Choroid plexus epithelial cell (primary cell): ENCODE measurements at places on chromosomes 4 and X.

DNA sequence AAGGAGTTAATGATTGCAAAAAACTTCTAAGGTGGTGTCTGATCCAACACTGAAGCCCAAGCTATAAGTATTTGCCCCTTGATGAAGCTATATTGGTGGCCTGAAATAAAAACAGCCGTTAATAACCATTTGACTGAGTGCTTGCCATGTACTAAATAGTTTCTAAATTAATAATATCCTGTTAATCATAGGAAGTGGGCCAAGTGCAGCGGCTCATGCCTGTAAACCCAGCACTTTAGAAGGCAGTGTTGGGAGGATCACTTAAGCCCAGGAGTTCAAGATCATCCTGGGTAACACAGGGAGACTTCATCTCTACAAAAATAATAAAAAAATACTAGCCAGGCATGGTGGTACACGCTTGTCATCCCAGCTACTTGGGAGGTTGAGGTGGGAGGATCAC is 8.3 kb downstream of the NDP start:
- no peak for DNase-seq

DNA sequence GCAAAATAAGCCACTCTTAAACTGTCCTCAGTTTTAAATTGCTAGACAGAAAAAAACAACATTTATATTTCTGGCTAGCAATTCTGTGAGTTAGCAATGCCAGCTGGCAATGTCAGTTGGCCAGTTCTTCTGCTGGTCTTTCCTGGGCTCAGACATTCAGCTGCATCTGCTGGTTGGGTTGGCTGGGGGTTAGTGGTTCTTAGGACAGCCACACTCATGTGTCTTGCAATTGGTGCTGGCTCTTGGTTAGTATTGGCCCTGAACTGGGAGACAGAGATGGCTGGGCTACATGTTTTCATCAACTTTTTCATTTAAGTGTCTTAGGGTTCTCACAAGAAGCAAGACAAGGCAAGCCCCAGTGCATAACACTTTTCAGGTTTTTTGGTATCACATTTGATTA is 48.0 kb upstream of the PDLIM5 start:
- DNase-seq, result no peak

DNA sequence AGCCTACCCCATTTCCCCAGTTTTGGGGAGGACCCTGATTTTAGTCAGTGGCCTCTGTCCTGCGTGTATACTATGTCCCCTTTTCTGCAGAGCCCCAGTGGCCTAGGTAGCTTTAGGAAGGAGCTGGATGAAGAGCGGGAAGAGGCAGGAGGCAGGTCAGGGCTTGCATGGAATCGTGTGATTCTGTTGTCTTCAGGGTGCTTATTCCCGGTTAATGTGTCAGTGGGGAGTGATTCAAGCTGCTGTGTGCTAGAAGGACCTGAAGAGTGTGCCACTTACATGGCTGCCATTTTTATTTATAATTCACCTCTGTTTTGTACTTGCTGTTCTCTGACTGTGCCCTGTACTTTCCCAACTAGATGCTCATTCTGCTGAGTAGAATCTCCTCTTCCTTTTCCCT is 127.3 kb upstream of the AMOT start:
- no peak for DNase-seq

- DNase-seq, result peak; percentile 73
Observed at GRCh38 chr4:185212581-185212980, 3.2 kb downstream of the SNX25 start.

DNA sequence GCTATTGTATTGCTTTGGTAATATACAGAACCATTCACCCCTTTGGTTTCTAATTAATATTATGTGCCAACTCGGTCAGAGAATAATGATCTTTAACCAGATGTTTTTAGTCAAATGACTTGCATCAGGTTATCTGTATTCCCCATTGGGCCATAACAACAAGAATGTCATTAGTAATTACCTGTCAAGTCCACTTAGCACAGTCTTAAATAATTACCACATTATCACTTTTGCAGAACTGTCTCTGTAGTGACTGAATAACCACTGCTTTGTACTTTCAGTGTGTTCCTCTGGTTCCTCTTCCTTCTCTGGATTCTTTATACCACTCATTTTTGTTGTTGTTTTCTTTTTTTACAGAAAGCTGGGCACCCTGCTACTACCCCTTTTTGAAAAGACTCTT is 257.7 kb upstream of the SPOCK3 start:
- DNase-seq, result no peak

GRCh38 chrX:3763111-3763510 is 49.7 kb upstream of the PRKX start:
- DNase-seq, result no peak

- peak; percentile 92 for DNase-seq
Observed at GRCh38 chrX:11351375-11352295, 58.4 kb downstream of the AMELX start.

GRCh38 chr4:162707962-162708361 is 458.7 kb downstream of the NAF1 start:
- DNase-seq, result no peak

DNA sequence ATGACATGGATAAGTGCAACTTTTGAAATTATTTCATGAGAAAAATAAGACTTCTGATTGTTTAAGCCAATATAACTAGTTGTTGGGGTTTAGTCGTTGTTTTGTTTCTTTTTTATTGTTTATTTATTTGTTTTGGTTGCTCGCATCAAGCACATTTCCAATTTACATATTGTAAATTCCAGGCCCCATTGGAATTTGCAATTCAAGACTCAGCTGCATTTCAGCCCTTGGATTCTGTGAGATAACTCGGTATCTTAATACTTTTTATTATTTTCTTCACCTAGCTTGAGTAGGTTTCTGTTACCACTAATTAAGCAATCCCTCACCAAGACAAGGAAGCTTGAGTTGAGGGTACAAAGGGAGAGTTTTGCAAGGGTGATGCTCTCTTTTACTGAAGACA is 318.3 kb upstream of the GATB start:
- DNase-seq, result no peak

DNA sequence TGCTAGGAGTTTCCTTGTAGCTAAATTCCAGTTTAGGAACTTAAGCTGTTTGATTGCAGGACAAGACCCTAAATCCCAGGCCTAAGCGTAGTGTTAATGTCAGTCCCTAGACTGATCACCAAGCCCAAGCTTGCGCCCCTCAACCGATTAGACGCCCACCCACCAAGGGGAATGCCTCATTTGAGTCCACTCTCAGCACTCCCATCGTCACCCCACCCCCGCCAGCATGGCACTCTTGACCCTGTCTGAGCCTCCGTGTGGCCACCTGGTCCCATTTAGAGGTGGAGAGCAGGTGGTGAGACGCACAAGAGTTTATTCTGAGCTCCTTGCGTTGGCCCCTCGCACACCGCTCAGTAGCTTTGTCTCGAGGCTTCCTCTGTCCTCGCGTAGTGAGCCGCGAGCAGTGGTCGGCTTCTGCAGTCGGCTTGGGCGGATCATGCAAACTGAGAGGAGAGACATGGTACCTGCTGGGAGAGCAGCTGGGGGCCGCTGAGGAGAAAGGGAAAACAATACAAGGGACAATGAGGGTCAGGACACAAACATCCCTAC is 48.5 kb upstream of the ZNF157 start:
- DNase-seq, result no peak

DNA sequence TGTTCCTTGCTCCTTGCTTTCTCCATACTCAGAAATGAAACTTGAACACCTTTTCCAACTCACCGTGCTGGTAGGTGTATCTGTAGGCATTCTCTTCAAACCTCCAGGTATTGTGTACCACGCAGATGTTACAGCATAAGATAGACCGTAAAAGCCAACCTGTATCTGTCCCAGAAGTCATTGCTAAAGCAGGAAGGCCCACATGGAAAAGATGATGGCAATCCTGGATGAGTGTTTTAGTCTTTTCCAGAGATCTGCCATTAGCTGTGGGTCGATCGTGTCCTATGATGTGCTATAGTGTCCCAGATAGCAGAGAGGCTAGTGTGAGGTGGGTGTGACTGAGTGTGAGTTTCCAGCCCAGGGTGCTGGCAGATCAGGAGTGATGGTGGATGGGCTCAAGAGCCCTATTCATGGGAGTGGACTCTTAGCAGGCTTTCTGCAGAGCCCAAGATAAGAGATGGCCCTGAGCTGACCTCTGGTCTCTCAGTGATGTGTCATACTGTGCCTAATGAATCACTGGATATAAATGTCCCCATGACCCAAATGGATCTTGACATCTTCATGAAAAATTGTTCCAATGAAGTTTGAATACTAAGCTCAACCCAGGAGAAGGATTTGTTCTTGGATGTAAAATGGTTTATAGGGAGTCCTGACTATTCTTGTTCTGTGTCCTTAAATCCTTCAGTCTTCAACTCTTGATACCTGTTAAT is 69.1 kb upstream of the WDR1 start:
- DNase-seq, result no peak

DNA sequence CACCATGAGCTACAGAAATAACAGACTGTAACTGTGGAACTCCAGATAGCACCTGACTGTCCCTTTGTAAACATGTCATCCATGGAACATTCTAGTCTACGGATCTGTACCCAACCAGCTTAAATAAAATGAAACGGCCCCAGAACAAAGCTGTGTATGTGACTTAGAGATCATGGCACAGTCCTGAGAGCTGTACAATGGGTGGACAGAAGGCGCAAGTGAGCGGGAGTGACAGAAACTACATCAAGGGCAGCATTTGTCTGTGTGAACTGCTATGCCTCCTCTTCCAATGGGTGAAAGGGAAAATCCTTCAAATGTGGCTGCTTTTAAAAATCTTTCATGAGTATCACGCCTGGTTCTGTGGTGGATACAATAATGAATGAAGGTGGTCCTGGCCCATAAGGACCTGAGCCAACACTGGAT is 72.5 kb downstream of the FAT1 start:
- DNase-seq, result no peak

- DNase-seq, result no peak
Observed at GRCh38 chr4:38529189-38530115, 134.5 kb upstream of the KLF3 start.

- no peak for DNase-seq
Observed at GRCh38 chrX:24175276-24175675, 25.7 kb downstream of the ZFX start.

DNA sequence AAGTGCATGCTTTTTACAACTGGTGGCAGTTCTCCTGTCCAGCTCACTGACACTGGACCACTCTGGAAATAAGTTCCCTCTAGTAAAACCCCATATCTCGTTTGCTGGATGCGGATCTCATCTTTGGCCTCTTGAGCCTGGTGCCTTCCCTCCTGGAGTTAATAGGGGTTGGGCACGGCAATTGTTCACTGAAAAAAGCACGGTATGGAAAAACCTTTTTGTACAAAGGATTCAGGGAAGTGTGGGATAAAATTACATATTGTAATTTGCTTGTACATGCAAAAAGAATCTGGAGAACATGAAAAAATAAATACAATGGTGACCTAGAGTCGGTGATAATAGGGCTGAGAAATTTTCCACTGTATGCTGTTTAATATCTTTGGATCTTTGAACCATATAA is 30.6 kb downstream of the TBC1D9 start:
- no peak for DNase-seq

GRCh38 chrX:76605390-76605789 is 177.9 kb downstream of the MAGEE1 start:
- no peak for DNase-seq

GRCh38 chrX:36950495-36951253 is 57.5 kb upstream of the FAM47C start:
- no peak for DNase-seq

DNA sequence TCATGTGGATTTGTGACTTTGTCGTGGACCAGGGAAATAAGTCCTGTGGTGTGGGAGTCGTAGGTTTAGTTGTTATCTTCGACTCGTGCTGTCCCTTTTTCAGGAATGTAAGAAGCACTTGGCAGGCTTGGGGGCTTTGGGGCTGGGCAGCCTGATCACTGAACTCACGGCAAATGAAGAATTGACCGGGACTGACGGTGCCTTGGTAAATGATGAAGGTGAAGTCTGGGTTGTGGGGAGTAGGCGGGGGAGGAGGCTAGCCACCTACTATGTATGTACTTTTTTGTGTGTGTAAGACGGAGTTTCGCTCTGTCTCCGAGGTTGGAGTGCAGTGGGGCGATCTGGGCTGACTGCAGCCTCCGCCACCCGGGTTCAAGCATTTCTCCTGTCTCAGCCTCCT is 1.2 kb downstream of the TAF1 start:
- peak; percentile 3 for DNase-seq

GRCh38 chrX:13472975-13473374 is 96.4 kb upstream of the EGFL6 start:
- no peak for DNase-seq

- DNase-seq, result no peak
Observed at GRCh38 chr4:183426507-183426906, 17.9 kb upstream of the CDKN2AIP start.

GRCh38 chrX:113770806-113771205 is 813.1 kb upstream of the HTR2C start:
- no peak for DNase-seq

- no peak for DNase-seq
Observed at GRCh38 chrX:103747163-103747562, 29.5 kb upstream of the PLP1 start.

DNA sequence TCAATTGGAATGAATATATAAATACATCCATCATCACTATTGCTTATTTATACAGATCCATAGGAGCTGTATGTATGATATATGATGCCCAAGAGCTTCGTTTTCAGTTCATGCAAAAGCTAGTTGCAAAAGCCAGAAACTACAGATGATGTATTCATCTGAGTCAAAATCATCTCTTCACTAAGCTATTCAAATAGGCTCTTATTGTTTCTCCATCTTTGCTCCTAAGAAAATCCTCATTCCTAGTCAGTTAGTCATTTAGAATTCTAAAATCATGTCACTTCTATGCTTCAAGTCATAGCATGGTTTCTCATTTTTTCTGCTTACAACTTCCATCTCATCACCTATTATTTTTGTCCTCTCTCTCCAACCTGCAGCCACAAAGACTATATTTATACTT is 300.1 kb upstream of the TRAM1L1 start:
- peak; percentile 4 for DNase-seq

DNA sequence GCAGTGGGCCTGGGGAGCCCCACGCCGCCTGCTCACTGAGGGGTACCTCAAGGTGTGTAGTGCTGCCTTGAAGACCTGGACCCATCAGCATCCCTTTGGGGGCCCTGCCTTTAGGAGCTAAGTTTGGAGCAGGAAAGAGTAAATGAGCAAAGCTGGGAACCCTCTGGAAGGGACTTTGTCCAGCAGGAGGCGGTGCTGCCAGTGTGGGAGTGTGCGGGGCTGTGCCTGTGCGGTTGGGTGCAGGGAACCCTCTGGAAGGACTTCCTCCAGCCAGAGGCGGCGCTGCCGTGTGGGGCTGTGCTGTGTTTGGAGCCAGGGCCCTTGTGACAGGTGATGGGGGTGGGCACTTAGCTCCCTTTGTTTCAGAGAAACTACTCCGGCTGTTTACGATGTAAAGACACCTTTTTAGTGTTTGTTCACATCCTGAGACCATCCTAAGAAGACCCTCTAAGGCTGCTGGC is 25.8 kb downstream of the RGS12 start:
- no peak for DNase-seq

GRCh38 chrX:70970482-70970995 is 39.6 kb upstream of the SLC7A3 start:
- peak; percentile 53 for DNase-seq

GRCh38 chr4:165803005-165803404 is 70.0 kb upstream of the TLL1 start:
- no peak for DNase-seq

- DNase-seq, result peak; percentile 41
Observed at GRCh38 chrX:19017271-19017670, 33.4 kb upstream of the PHKA2 start.
